ENCODE measurements at places on chromosomes 3 and 15. TPM values are rescaled to one million over a fixed set of nuclear protein-coding genes. Genes with fewer than 3 reads are reported as not detected.

DNA sequence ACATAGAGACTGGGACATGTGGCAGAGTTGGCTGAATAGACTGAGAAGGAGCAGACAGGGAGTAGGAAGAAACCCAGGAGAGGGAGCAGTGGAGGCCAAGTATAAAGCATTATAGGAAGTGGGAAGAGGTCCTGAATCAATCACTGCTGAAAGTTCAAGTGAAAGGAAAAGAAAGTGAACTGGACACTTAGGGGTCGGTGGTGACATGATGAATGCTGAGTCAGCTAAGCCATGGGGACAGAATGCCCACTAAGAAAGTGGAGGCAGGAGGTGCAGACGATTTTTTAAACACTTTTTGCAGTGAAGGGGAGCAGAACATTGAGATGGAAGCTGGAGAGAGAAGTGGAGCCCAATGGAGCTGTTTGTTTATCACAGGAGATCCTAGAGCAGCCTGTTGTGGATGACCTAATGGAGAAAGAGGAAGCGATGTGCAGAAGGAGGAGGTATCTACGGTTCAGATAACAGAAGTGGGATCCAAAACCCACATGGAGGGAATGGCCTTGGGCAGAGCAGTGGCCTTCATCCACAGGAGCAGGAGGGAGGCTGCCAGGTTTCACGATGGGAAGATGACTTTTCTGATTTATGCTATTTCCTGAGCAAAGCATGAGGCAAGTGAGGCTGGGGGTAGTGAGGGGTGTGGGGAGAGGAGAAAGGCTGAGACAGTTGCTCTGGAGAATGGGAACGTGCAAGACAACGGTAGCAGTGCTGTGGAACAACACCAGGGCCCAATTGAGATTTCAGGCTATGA lies 208.2 kb downstream of the RPLP1 start:
- no peak for DNase-seq

- DNase-seq, result no peak
Measured at GRCh38 chr3:48727511-48727910, 10.5 kb upstream of the IP6K2 start.

DNA sequence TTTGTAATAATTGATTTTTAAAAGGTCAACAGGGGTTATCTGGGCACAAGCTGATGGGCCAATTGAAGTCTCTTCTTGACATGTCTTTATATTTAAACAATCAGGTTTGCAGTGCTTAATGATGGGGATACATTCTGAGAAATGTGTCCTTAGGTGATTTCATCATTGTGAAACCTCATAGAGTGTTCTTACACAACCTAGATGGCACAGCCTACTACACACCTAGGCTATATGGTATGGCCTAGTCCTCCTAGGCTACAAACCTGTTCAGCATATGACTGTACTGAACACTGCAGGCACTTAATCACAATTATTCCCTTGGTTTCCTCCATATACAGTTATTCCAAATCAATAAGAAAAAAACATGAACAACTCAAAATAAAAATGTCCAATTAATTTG lies 75.8 kb downstream of the IQSEC1 start:
- DNase-seq, result no peak

DNA sequence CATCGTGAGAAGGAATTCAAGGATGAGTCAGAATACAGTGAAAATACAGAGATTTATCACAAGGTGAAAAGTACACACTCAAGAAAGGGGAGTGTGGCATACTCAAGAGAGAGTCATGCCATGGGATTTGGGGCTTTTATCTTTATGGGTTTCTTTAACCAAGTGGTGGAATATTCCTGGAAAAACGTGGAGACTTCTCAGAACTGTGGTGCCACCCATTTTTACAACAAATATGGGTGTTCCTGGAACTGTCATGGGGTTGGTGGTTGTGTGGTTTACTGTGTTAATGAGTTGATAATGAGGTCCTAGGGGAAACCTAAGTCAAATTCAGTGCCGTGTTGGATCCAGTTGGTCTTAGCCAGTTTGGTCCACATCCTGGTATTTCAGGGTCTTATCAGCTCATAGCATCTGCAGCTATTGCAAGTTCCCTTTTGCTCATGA lies 497.2 kb downstream of the GABRG3 start:
- no peak for DNase-seq

- DNase-seq, result no peak
Measured at GRCh38 chr3:27133060-27133459, 236.1 kb downstream of the NEK10 start.

DNA sequence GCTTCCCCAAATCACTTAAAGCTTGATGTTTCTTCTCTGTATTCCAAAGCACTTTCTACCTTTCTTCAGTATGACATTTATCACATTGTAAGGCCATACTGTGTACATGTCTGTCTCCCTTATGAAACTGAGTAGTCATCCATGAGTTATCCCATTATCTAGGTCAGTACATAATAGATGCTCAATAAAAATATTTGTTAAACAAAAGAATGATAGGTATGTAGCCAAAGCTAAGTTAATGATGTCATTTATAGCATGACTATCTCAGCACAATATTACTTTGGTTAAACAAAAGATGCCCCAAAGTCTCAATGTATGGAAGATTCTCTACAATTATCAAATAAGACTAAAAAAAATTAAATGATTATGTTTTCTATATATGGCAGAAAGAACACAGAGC lies 3.1 kb upstream of the TMCO5A start:
- no peak for DNase-seq

DNA sequence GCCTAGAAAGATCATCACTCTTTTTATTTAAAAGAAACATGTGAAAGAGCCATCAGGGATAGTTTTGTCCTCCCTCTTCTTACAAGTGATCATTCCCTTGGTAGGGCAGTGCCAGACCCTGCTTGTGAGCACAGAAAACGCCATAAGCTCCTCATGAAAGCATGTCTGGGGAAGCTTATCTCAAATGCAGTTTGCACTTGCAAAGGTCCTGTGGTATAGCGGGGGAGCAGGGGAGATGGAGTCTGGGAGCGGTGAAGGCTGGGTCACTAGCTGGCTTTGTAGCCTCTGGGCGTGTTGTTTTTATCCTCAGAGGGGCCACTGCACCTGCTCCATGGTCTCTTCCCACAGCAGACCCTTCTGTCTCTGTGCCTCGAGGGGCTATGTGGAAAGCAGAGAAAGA lies 141.9 kb downstream of the IGF1R start:
- DNase-seq, result no peak

DNA sequence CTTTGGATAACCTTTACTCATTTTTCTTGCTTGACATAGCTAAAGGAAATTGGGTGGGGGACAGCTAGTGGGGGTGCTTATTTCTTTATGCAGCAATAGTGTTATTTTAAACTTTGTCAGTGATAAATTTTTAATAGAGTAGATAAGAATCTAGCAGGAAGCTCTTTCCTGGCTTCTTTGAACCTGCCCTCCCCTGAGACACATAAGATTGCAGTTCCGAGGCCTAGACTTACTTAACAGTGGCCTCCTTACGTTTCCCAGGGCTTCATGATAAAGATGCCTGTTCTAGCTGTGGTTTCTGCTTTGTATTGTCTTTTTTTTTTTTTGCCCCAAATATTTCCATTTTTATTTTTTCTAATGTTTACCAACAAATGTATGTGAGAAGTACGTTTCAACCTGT lies 170.1 kb downstream of the VPS8 start:
- DNase-seq, result no peak

- no peak for DNase-seq
Measured at GRCh38 chr3:9231006-9231405, 18.4 kb downstream of the SRGAP3 start.

- DNase-seq, result no peak
Measured at GRCh38 chr3:50161320-50161719, 6.2 kb downstream of the SEMA3F start.

DNA sequence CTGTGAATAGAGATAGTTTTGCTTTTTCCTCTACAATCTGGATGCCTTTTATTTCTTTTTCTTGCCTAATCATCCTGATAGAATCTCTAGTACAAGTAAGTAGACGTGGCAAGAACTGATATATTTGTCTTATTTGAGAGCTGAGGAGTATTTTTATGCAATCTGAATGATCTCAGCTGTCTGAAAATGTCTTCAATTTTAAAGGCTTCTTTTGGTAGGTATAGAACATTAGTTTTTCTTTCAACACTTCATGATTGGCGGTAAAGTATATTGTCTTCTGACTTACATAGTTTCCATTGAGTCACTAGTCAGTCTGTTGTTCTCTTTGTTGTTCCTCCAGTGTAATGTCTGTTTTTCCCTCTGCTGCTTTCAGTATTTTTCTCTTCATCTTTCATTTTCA lies 31.3 kb downstream of the MGA start:
- no peak for DNase-seq

DNA sequence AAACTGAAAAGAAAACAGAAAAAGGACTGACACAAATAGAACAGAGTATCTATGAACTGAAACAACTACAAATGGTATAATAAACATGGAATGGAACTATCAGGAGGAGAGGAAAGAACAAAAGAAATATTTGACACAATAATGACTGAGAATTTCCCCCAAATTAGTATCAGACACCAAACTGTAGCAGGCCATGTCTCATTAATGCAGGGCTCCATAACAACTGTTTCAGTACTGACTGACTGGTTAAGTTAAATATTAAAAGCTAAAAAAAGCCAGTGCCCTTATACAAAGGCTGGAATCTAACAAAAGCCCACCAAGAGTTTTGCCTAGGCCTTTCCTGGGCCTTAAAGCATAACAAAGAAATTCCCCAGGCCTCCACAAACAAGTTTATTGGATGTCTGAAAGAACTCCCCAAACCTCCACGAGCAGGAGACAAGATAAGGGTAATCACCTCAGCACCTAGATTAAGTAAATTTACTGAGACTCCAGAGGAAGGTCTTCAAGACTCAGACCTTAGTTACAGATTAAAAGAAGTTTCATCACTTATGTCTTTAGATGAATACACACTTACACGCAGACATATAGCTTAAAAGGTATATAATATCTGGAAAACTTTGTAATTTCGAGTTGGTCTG lies 45.7 kb downstream of the KPNA1 start:
- DNase-seq, result no peak

GRCh38 chr3:173799060-173799816 lies 401.7 kb downstream of the NLGN1 start:
- no peak for DNase-seq

GRCh38 chr3:19945969-19946831 lies 697 bp upstream of the RAB5A start:
- DNase-seq, result no peak

GRCh38 chr15:80669663-80670273 lies 25.3 kb upstream of the ABHD17C start:
- no peak for DNase-seq

- DNase-seq, result no peak
Measured at GRCh38 chr3:177824190-177824786, 627.0 kb upstream of the TBL1XR1 start.

- peak; percentile 34 for DNase-seq
Measured at GRCh38 chr3:29128001-29128400, 152.9 kb upstream of the RBMS3 start.

DNA sequence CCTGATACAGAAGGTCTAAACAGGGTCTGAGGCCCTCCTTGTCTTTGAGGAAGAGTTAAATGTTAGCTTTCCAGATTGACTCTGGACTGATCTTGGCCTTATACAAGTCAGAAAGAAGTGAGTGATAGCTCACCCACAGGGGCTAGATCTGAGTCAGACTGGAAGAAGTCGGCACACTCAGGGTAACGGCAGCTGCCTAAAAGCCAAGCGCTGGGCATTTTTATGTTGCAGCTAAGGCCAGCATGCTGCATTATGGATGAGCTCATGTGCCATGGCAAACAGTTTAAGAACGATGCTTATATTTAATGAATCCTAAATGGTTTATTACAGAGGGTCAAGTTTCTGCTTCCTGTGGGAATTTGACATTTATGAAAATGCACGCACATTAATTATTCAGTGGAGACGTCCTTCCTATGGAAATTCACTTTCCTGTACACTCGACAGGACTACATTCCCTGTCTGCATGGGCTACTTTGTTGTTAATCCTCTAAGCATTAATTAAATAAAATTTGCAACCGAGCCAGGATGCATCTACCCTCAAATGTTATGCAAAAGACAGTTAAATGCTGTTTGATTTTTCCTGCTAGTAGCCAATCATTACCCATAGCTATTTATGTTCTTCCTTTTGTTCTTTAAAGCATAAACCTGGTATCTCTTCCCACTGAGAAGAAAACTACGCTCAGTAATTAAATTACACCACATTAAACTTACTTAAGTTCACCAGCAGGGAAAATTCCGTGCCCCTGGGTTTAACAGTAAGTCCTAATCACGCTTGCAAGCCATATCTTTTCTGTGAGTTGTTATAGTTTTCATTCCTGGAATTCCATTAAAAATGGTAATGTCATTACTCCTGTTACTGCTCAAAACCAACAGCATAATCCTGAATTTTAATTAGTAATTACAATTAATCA lies 762.7 kb upstream of the CFAP20DC start:
- DNase-seq, result no peak

- no peak for DNase-seq
Measured at GRCh38 chr15:79047676-79048439, 42.7 kb downstream of the RASGRF1 start.

CMC1 gene
- total RNA-seq, result 9.8 TPM

CHRD gene
- total RNA-seq, result 47.1 TPM

DAZL gene
- 0.51 TPM for total RNA-seq

MRPL46 gene
- 19.3 TPM for total RNA-seq

TMOD3 gene
- total RNA-seq, result 29.2 TPM

EPHA3 gene
- 9.9 TPM for total RNA-seq

PLCB2 gene
- total RNA-seq, result 2.6 TPM

IL17RE gene
- 3.9 TPM for total RNA-seq

ZNF620 gene
- total RNA-seq, result 18.6 TPM

SUCNR1 gene
- total RNA-seq, result not detected
